ENCODE measurements at places on chromosomes 3 and 15. TPM values are rescaled to one million over a fixed set of nuclear protein-coding genes. Genes with fewer than 3 reads are reported as not detected.

DNA sequence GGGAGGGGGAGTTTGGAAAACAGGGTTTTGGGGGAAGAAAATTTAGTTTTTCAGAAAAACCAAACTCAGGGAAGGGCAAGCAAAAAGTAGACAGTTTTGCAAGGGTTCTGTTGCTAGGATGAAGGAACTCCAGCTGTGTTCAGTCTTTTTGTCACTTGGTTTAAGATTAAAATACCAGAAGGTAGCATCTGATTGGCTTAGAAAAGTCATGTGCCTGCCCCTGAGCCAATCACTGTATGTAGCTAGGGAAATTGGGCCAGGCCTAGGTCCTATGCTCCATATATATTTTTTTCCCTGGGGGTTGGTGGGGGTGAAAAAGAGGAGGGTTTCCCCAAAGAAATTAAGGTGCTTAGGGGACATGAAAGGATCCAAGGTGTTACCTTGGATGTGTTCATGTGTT, 24.3 kb downstream of the CLDN11 start:
- H3K36me3 ChIP-seq = no peaks in the 10 kb centered on the region
- peaks cover 6% of the 10 kb centered on the region for H3K27me3 ChIP-seq
- DNase-seq = no peak
- H3K4me1 ChIP-seq = no peaks in the 10 kb centered on the region
- H3K27ac ChIP-seq = no peak overlapping the region

DNA sequence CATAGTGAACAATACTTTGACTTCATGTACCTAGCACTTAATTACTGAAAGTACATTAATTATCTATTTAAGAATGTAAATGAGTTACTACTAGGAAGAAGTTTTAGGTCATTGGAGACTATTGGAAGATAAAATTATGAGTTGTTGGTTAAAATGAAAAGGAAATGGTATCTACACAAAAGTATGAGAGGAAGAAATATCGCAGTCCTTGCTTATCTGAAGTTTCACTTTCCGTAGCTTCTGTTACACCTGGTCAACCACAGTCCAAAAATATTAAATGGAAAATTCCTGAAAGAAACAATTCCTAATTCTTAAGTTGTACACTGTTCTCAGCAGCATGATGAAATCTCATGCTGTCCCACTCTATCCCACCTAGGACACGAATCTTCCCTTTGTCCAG, 57.8 kb downstream of the HACD2 start:
- H3K27me3 ChIP-seq = no peaks in the 10 kb centered on the region
- H3K4me1 ChIP-seq = peaks cover 7% of the 10 kb centered on the region
- H3K27ac ChIP-seq = no peak overlapping the region
- no peak for DNase-seq

DNA sequence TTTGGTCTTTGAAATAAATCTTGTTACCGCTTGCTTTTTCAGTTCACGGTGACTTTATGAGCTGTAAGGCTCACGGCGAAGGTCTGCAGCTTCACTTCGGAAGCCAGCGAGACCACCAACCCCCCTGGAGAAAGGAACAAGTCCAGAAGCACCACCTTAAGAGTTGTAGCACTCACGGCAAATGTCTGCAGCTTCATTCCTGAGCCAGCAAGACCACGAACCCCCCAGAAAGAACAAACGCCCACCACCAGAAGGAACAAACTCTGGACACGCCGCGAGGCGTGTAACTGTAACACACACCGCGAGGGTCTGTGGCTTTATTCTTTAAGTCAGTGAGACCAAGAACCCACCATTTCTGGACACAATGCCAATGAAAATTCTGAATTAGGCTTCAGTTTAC, 28.8 kb downstream of the GOLGA6A start:
- DNase-seq = no peak
- H3K27me3 ChIP-seq = no peaks in the 10 kb centered on the region
- H3K36me3 ChIP-seq = peaks cover under 1% of the 10 kb centered on the region

- no peaks in the 10 kb centered on the region for H3K36me3 ChIP-seq
- H3K4me3 ChIP-seq = no peak overlapping the region
- no peak overlapping the region for H3K27ac ChIP-seq
These were observed 93.3 kb downstream of the ADAMTSL3 start for GRCh38 chr15:83747050-83747717.

DNA sequence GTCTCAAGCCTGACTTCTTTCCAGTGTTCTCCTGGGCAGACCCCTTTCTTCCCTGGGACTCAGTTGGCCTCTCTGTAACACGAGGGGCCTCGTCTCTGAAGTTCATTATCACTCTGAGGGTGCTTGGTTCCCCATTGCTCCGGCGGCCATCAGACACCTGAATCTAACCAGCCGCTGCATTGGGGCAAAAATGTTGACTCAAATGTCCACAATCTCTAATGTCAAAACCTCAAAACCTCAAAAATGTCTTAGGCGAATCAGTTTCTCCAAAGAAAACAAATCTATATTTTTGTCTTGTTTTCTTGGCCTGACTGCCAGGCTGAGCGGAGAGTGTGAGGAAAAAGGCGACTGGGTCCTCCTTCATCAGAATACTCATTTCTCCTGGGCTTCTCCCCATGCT, 220.7 kb downstream of the VPS13C start:
- H3K4me3 ChIP-seq = no peak overlapping the region
- peaks cover 18% of the 10 kb centered on the region for H3K27me3 ChIP-seq
- no peak for DNase-seq
- H3K36me3 ChIP-seq = no peaks in the 10 kb centered on the region

DNA sequence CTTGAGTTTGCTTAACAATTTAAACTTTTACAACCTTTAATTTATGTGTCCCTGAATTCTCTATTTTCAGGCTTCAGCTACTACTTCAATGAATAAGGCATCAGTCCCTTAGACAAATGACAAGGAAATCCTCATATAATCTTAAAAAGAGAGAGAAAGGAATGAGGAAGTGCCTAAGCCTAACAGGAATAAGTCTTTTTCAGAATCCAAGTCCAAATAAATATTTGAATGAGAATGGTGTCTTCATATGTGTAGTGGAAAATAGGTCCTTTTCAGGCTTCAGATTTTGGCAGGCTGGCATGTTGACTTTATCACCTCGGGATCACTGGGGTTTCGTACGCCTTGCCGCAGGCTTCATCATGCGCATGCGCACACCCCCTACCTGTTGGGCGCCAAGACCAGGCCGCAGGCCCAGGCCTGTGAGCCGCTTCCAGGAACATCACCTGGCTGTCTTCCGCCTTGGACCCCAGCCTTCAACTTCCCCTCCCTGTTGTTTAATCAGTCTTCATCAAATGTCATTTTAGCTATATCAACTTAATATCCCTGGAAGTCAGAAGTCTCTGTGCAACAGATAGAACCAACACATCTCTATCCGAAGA, 334.5 kb downstream of the SOX2 start:
- H3K36me3 ChIP-seq = no peaks in the 10 kb centered on the region
- no peak overlapping the region for H3K4me3 ChIP-seq
- no peaks in the 10 kb centered on the region for H3K4me1 ChIP-seq
- no peak overlapping the region for H3K27ac ChIP-seq

Gene AGBL1
- total RNA-seq = not detected

GRCh38 chr3:146449076-146449475, 20.3 kb downstream of the PLSCR2 start:
- no peaks in the 10 kb centered on the region for H3K4me1 ChIP-seq
- no peak overlapping the region for H3K27ac ChIP-seq
- no peak for DNase-seq
- no peaks in the 10 kb centered on the region for H3K27me3 ChIP-seq

GRCh38 chr15:57505056-57505715, 86.5 kb upstream of the MYZAP start:
- no peaks in the 10 kb centered on the region for H3K4me1 ChIP-seq
- no peaks in the 10 kb centered on the region for H3K27me3 ChIP-seq
- no peak overlapping the region for H3K4me3 ChIP-seq
- no peak for DNase-seq

Gene CLDN16
- total RNA-seq = not detected

DNA sequence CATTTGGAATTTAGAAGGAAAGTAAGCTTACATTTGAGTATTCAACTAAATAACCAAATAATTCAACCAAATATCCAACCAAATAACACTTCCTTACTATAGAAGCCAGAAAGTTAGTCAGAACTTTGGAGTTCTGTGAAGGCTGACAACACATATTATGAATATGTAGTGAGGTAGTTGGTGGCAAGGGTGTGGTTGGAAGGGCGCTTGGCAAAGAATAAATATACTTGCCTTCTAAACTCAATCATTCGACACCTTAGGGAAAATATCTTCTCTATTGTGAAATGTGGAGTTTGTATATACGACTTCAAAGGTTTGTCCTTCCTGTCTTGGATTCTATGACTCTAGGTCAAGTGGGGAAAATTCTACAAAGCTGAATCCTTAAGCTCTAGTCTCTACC, 111.7 kb upstream of the OSTN start:
- H3K36me3 ChIP-seq = no peaks in the 10 kb centered on the region
- H3K4me1 ChIP-seq = no peaks in the 10 kb centered on the region
- no peak for DNase-seq
- H3K27me3 ChIP-seq = no peaks in the 10 kb centered on the region
- no peak overlapping the region for H3K27ac ChIP-seq

Gene TIMP4
- not detected for total RNA-seq
